ENCODE measurements at places on chromosomes 5 and 9.
A peak's percentile ranks its signal among the peaks of the same experiment; 100 is the strongest.

- DNase-seq = no peak
Measured at GRCh38 chr9:133667759-133668450, 31.7 kb downstream of the DBH start.

DNA sequence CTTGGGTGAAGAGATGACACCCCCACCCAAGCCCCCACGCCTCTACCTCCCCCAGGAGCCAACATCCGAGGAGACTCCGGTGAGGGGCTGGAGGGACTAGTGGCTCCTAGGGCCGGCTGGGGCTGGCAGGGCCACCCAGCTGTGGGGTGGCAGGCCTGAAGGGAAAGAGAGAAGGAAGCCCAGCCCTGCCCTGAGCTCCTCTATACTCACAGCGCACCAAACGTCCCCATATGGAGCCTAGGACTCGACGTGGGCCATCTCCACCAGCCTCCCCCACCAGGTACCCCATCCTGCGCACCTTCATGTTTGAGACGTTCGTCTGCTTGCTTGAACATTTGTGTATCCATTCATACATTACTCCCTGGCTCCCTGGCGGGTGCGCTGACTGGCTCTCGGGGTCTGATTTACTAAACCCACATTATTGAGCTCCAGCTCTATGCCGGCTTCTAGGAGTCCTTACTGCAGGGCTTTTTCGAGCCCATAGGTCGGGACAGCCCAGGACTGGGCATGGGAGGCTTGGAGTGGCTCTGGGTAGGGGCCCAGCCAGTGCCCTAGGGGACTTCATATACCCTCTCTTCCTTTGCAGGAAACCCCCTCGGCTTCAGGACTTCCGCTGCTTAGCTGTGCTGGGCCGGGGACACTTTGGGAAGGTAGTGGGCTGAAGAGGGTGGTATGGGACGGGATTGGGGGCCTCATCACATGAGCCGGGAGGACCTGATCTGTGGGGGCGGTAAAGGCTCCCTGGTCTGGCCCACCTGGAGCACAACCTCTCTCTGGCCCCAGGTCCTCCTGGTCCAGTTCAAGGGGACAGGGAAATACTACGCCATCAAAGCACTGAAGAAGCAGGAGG is 9.1 kb downstream of the ZDHHC12 start:
- DNase-seq = no peak

- no peak for DNase-seq
Measured at GRCh38 chr5:178464431-178465048, 125.7 kb downstream of the COL23A1 start.

DNA sequence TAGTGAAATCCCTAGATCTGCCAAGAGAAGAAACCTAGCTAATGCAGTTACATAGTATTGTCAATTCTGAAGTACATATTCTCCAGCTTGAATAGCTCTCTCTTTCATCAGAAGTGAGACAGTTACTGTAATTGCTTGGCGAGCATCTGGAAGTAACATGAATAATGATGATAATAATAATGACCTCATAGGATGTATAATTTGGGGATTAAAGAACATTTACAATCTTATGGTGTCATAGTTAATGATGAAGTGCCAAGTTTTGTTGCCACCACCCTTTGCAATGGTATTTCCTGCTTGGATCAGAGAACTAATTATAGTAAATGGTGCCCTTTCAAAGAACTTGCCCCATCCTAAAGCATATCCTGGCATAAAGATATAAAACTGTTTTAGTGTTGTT is 201.4 kb downstream of the ADAMTSL1 start:
- no peak for DNase-seq

- no peak for DNase-seq
Measured at GRCh38 chr5:571791-572190, 40.3 kb upstream of the CEP72 start.

DNA sequence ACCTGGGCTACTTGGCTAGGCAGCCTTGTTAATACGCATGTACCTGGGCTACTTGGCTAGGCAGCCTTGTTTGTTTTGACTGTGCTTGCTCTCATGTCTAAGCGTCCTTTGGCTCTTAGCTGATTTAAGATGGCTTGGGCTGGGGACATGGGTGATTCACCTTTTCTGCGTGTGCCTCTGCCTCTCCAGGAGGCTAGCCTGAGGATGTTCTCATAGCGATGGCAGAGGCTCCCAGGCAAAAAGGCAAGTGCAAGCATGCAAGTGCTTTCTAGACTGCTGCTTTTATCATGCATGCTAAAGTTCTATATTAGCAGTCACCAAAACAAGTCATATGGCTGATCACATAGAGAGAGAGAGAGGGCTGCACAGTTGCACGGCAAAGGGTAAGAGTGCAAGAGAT is 300.5 kb downstream of the IRX1 start:
- DNase-seq = no peak

GRCh38 chr5:157566902-157567489 is 8.6 kb downstream of the ADAM19 start:
- DNase-seq = no peak

GRCh38 chr5:78574731-78575161 is 73.8 kb downstream of the LHFPL2 start:
- no peak for DNase-seq

DNA sequence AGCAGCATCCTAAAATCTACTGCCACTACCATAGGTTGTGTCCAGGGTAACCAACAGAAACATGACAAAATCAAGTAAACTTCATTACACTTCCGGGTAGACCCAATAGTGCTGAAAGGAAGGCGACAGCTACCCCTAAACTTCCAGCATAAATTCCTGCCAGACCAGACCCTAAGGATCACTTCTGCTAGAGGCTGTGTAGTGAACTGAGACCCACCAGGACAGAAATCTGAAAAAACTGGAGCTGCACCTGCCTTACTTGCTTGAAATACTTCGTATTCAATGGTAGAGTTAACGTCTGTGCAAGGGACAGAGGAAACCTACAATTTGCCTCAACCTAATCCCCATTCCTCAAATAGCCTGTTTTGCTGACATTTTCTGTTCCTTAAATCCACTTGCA is 1.0 kb upstream of the SECISBP2 start:
- DNase-seq = no peak

DNA sequence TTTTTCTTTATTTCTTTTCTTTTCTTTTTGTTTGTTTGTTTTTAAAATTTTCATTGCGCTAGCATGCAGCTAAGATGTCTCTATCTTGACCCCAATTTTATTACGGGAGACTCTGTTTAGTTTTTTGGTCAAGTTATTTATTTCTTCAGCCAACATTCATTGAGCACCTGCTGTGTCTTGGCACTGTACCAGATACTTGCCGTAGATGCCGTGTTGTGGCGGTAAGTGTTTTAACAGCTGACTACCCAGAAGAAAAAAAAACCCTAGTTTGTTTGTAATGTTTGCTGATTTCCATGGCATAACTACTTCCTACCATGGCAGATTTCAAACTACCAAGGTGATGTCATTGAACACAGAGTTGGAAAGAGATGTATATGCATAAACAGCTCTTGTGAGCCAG is 65.0 kb downstream of the UGCG start:
- no peak for DNase-seq

- no peak for DNase-seq
Measured at GRCh38 chr5:137055271-137055872, 443.8 kb downstream of the SPOCK1 start.

- DNase-seq = no peak
Measured at GRCh38 chr5:179788193-179788854, 5.5 kb upstream of the LTC4S start.

DNA sequence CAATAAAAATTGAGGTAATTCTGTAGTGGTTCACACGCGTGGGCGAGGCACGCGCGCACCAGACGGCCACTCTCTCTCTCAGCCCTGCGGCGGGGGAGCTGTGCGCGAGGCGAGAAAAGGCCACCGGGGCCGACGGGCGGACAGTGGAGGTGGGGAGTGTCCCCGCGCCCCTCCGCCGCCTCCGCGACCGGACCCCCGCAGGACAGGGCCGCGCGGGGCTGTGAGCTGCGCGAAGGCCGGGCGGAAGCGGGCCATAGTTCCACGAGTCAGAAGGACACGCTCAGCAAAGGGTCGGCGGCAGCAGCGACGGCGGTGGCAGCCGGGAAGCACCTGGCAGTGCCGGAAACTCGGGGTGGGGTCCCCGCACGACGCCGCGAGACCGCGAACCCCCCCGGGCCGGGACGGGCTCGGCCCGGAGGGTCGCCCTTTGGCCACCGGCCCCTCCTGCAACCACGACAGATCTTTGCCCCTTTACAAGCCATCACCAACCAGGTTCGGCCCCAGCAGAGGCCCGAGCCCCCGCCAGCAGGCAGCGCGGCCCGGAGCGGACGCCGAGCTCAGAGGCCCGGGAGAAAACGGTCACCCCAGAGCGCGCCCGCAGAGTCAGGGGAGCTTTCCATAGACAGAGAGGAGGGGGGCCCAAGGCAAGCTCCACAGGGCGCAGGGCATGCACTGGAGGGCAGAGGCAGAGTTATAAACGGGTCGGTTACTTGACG is 60.9 kb downstream of the ZNF354C start:
- DNase-seq = peak; percentile 2

GRCh38 chr5:140325486-140325885 is 20.9 kb downstream of the HBEGF start:
- DNase-seq = no peak

- no peak for DNase-seq
Measured at GRCh38 chr5:74951865-74952264, 85.7 kb upstream of the FAM169A start.

DNA sequence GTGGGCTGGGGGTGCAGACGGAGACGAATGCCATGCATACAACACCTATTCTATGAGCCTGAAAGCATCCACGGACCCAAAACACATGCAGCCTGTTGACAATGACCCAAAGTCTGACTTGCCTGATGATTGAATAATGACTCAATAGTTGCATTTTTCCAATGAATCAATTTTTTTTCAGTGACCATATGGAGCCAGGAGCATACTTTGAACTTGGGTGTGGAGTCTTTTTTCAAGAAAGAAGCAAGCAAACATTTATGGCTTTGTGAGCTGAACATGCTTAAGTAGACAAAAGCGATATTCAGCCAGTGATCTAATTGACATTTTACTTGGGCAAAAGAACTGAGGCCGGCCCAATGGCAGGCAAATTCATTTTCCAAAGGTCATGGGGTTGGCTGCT is 283.9 kb upstream of the PANK3 start:
- no peak for DNase-seq

- DNase-seq = no peak
Measured at GRCh38 chr5:170057311-170057710, 48.4 kb upstream of the FOXI1 start.

GRCh38 chr9:6354072-6354686 is 26.0 kb downstream of the TPD52L3 start:
- no peak for DNase-seq

DNA sequence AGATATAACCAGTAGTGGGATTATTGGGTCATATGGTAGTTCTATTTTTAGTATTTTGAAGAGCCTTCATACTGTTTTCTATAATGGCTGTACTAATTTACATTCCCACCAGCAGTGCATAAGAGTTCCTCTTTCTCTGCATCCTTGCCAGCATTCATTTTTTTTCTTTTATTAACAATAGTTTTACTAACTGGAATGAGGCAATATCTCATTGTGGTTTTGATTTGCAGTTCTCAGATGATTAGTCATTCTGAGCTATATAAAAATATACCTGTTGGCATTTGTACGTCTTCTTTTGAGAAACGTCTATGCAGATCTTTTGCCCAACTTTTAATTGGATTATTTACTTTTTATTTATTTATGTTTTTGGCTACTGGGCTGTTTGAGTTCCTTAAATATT is 1579.3 kb upstream of the CDH6 start:
- DNase-seq = no peak

GRCh38 chr5:135373736-135374515 is 25.1 kb downstream of the MACROH2A1 start:
- no peak for DNase-seq

GRCh38 chr9:136697146-136697820 is 10.0 kb upstream of the AGPAT2 start:
- DNase-seq = no peak

DNA sequence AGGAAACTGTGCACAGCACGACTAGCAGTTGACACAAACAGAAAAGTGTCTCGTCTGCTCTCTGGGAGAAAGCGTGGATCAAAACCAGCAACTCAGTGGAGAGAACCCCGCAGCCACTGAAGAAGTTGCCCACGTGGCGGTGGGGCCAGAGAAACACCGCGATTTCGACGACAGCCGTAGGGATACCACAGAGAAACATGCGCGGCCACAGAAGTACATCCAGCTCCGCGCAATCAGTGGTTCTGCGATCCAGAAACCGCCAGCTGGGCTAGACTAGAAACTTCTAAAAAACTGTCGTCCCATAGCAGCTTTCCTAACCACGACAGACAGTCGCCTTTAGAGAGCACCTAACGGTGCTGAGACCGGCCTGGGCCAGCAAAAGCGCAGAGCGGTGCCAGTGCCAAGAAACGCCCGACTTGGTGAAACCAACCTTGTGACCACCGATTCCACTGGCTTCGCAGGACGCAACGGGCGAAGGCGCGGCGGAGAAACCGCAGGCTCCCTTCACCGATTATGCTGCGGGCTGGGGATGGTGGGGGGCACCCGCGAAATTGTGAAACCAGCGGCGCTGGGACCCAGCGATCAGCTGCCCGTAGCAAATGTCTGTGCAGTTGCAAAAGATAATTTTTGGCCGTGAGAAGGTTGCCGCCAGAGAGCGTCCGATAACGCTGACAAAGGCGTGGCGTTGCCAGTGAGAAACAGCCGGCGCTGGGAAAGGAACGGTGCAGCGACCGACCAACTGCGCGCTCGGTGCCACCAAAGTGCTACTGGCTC is 2.7 kb upstream of the ANXA2R start:
- peak; percentile 64 for DNase-seq

- DNase-seq = peak; percentile 68
Measured at GRCh38 chr9:110579034-110579861, at the start of gene SVEP1. SVEP1 (minus strand) TSS chr9:110579741; CDS start chr9:110579543, 198 bp downstream.

DNA sequence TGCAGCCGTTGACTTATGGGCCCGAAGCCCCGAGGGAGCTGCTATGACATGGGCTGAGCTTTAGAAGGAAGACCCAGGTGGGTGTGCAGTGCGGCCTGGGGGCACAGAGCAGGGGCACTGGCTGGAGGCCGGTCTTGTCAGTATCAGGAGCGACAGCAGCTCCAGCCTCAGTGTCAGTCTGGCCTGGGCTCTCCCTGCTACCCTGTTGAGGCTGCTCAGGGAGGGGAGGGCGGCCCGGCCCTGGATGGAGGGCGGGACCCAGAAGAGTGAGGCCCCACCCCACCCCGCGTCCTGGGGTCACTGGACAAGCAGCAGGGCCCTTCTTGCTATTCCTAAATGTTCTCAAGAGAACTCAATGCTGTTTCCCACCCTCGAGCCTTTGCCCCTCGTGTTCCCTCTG is 18.0 kb downstream of the GFI1B start:
- DNase-seq = no peak
